Bone marrow (tissue), 2 donors: ENCODE measurements at places on chromosomes 2 and 18.

- no peak for DNase-seq
Observed at GRCh38 chr2:234963773-234964615, 12.2 kb downstream of the SH3BP4 start.

DNA sequence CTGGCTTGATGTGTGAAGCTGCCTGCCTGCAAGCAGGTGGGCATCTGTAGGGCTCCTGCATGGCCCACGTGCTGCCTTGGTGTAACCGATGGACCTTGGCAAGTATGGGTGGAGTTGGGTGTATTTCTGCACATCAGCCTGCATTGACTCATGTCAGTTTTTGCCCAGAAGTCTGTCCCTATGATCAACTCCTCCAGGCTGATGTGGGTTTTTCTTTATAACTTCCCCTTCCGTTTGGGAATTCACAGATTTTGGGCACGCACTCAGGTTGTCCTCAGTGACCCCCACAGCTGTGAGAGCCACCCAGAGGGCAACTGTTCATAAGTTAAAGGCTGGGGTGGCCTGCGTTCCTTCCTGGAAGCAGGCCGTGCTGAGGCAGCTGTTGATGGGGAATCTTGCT lies 123.3 kb downstream of the NCK2 start:
- DNase-seq, result no peak

DNA sequence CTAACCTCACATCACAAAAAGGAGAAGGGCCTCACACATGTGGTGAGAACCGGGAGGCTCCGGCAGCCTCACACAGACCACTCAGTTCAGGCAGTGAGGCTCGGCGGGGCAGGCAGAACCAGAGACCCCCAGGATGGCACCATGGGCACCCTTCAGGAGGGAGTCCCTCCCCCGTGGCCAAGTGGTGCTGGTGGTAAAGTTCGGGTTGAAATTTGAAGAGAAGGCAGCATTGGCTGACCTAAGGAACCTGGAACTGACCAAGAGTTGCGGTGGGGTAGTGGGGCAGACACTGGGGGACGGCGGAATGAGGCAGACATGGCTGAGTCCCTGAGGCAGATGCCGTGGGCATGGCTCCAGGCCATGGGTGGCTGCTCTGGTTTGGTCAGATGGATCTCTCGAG lies 239.3 kb upstream of the MYT1L start:
- no peak for DNase-seq

- no peak for DNase-seq
Observed at GRCh38 chr2:30446602-30447148, 371 bp upstream of the LCLAT1 start.

- no peak for DNase-seq
Observed at GRCh38 chr2:128281852-128282245, 36.8 kb downstream of the HS6ST1 start.

GRCh38 chr18:41501848-41502247 lies 453.2 kb upstream of the PIK3C3 start:
- DNase-seq, result no peak

GRCh38 chr2:20519309-20519708 lies 72.4 kb downstream of the RHOB start:
- DNase-seq, result no peak

- DNase-seq, result no peak
Observed at GRCh38 chr2:60867007-60867406, 14.4 kb upstream of the REL start.

DNA sequence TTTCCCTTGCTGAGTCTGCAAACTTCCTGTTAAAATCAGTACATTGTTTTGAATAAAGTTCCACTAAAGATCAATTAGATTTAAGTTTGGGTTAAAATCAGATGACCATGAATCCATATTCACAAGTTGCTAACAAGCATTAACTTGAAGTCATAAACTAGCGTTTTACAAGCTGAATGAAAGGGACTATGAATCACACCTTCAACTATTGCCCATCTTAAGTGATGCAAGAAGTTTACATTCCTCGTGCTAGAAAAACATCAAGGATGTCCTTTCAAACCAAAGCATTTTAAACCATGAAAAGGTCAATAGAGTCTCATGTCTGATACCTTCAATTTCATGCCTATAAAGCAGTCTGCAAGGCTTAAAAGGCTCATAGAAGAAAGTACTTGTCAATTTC lies 257.2 kb upstream of the SYT4 start:
- no peak for DNase-seq

GRCh38 chr18:63319383-63320122 lies at the start of gene BCL2:
Gene BCL2, minus strand, starts transcription at chr18:63319769.
- peak; percentile 25 for DNase-seq

DNA sequence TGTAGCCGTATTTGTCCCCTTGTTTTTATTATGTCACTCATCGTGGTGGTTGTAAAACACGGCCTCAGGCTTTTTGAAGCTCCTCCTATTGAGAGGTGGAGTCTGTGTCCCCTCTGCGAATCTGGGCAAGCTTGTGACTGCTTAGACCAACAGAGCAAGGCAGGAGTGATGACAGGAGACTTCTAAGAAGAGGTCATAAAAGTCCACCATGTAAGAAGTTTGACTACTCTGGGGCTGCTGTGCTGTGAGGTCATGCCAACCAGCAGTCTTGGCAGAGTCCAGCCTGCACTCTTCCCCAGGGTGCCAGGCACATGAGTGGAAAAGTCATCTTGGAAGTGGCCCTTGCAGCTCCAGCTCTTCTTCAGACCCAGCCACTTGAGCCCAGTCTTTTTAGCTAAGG lies 83.8 kb upstream of the SPTBN1 start:
- DNase-seq, result no peak

GRCh38 chr2:58569475-58570185 lies 328.5 kb upstream of the FANCL start:
- DNase-seq, result no peak

DNA sequence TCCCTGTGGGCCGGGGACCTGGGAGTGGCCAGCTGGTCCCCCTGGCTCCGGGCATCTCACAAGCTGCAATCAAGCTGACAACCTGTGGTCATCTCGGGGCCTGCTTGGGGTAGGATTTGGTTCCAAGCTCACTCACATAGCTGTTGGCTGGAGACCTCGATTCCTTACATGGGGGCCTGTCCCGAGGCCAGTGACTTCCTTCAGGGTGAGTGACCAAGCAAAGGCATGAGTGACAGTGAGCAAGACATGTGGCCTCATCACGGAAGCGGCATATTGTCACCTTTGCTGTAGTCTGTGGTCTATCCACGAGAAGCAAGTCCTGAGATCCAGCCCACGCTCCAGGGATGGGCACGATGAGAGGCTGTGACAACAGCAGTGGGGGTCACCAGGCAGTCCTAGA lies 131.4 kb upstream of the ID2 start:
- DNase-seq, result no peak

DNA sequence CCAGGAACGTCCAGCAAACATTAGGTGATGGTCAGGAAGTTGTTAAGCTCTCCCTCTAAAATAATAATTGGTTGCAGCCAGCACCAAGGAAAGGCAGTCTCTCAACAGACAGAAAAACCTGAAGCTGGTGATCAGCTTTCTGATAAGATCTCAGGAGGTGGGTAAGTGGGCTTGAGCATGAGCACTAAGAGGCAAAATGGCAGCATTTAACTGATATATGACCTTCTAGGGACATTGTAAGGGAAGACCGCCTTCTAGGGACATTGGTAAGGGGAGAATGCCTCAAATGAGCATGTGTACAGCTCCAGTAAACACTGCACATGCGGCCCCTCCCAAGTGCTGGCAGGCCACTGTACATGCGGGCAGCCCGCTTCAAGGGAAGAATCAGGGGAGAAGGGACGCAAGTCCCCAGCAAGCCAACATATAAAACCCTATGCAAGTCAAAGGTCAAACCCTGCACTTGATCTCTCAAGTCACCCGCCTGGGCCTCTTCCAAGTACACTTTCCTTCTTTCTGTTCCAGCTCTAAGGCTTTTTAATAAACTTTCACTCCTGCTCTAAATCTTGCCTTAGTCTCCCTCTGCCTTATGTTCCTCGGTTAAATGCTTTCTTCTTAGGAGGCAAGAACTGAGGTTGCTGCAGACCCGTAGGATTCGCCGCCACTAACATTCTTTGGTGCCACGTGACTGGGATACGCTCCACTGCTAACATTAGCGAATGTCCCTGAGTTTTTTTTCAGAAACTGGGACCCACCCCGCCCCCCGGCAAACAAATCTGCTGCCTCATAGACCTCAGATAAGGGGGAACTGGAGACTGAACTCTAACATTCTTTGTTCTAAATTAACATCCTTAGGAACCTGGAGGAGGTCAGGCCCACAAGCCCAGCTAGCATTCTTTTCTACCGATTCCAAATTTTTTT lies 463.8 kb downstream of the LPIN1 start:
- DNase-seq, result no peak

DNA sequence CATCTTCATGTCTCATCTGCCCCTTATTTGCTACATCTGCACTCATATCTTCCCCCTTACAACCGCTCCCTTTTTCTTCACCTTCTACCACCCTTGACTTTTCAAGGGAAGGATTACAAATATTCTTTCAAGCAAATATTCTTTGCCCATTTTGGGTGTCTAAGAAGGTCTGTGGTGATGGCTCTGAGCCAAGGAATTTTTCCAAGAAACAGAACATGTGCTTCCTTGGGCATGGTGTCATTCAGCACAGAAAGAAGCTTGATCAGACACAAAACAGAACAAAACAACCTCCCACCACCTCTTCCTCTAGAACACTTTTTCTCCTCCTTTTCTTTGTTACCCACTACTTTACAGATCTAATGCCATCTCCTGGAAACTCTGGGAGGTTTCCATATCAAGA lies 313.7 kb downstream of the SATB2 start:
- DNase-seq, result no peak

DNA sequence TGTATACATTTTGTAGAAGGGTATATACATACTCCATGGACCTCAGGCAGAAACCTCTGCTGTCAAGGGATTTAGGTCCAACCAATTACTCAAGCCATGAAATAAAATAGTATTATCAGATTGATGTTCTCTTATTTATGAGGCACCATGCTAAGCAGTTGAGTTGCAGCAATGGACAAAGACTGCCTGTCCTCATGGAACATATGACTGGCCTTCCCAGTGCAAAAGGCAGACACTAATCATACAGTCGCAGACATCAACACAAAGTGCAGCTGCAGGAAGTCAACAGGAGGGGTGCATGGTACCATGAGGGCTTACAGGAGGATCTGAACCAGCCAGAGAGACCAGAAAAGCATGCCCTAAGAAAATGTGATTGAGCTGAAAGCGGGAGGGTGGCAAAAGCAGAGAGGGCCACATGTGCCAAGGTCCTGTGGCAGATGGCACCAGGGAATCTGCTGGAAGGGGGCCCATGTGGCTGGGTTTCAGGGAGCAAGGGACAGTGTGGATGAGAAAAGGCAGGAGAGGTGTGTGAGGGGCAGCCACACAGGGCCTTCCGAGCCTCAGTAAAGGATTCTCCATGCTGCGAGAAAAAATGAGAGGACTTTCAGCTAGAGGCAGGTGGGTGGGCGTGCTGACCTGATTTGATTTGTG lies 61.4 kb upstream of the RNF152 start:
- no peak for DNase-seq

DNA sequence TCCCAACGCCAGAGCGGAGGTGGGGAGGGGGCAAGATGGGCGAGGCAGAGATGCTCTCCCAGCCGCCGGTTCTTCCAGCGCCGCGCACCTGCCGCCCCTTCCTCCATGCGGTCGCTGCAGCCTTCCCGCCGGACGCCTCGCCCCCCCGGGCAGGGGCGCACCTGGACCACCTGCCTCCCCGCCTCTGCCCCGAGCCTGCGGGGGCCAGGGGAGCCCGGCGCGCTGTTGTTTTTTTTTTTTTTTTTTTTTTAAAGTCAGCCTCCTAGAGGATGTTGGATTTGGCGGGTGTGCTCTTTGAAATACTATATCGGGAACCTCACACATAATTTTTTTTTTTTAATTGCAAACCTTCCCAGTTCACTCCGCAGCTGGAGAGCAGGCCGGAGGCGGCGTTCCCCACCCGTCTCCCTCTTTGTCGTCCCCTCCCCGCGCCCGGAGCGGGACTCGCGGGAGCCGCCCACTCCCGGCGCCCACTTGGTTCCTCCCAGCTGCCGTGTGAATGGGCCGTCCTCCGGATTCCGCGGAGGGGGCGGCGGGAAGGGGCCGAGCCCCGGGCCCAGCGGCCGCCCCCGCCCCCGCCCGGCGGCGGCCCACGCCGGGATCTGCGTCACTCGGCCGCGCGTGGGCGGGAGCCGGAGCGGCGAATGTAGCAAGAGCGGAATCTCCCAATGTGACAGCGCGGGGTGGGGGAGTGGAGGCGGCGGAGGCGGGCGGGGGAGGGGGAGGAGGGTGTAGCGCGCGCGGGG lies 421 bp upstream of the NAB1 start:
- peak; percentile 69 for DNase-seq

GRCh38 chr18:9810299-9810698 lies 75.5 kb upstream of the TXNDC2 start:
- no peak for DNase-seq

DNA sequence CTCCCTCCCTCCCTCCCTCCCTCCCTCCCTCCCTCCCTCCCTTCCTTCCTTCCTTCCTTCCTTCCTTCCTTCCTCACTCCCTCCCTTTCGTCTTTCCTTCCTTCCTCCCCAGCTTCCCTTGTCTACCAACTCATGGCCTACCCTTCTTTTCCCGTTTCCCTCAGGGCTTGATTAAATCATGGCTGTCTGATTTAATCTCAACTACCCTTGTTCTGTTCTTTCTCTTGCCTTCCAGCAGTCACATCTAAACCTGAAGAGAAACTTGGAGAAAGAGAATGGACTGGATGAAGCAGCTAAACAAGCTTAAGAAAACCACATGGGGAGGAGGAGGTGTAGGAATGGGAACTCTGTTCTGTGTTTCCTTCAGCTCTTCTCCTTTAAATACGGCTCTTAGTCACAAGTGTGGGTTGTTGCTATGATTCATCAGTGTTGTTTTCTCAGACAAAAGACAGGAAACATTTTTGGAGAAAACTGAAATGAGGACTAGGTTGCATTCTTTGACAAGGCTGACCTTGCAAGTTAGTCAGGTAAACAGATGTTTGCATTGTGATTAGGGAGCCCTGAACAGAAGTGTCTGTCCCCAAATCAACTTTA lies 177.9 kb downstream of the LRRTM1 start:
- DNase-seq, result no peak

DNA sequence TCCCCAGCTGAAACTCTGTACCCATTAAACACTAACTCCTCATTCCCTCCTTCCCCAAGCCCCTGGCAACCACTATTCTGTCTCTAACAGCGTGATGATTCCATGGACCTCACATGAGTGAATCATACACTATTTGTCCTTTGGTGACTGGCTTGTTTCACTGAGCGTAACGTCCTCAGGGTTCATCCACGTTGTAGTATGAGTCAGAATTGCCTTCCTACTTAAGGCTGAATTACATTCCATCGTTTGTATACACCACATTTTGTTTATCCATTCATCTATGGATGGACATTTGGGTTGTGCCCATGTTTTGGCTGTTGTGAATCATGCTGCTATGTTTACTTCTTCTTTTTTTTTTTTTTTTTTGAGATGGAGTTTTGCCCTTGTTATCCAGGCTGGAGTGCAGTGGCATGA lies 19.6 kb upstream of the CABLES1 start:
- DNase-seq, result no peak

GRCh38 chr18:77197073-77197472 lies 52.6 kb upstream of the GALR1 start:
- DNase-seq, result no peak

DNA sequence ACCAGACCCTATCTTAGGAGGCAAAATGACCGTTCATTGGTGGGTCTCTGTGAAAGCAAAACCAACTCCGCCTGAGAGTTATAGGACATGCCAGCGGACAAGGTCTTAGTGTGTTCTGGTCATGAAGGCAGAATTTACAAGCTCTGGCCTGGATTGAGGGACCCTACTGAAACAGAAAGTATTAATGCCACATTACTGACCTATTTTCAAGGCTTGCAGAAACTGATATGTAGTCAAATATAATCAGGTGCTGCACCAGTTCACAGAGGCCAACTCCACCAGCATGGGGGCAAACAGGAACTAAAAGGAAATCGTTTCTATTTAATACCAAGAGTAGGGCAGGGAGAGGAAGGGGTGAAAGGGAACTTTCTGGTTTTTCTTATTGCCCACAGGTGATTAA lies 19.7 kb downstream of the TYMS start:
- no peak for DNase-seq
